ENCODE measurements at places on chromosomes 5 and 9.

DNA sequence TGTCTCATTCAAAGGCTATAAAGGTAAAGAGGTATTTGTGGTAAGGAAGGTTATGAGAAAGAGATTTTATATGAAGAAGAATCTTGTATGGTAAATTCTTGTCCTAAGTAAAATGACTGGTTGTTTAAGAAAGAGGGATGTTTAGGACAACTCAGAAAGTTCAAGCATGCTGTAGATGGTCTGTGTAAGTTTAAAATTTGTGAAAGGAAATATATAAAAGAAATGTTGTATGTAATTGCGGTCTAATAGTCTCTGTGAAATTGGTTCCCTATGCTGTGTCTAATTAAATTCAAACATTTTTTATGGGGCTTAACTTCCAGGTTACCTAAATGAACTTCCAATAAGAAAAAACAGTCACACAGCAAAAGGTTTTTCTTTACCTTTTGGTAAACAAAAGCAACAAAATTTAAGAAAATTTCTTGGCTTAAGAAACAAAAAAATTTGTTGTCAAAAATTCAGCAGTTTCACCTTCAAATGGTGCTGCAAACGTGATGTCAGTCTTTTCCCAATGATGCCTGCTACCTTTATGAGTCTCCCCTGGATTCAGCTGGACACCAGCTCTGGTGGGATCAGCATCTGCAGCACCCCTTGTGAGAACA, 83.0 kb upstream of the FCN1 start:
- no peak for DNase-seq

- no peak for DNase-seq
Observed at GRCh38 chr9:36140086-36141084, 3.9 kb downstream of the GLIPR2 start.

GRCh38 chr5:98573834-98574320, 199.6 kb upstream of the RGMB start:
- DNase-seq: no peak

DNA sequence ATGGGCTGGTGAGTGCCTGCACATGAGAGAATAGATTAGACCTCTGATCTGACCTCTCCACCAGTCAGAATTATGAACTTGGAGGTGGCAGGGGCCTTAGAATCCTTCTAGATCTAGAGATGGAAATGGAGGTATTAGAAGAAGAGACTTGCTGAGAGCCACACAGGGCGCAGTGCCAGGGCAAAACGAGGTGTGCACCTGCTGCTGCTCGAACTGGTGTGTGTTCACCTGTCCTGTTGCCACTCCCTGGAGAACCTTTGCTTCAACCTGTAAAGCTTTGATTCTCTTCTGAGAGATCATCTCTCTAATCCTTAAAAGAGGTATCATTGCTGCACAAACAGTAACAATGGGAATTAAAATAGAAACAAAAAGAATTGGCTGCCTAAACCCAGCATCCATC, 24.9 kb downstream of the FRMPD1 start:
- DNase-seq: no peak

GRCh38 chr5:122738088-122738487, 36.8 kb upstream of the SNX2 start:
- no peak for DNase-seq

- no peak for DNase-seq
Observed at GRCh38 chr5:134533115-134533815, 7.8 kb downstream of the JADE2 start.

DNA sequence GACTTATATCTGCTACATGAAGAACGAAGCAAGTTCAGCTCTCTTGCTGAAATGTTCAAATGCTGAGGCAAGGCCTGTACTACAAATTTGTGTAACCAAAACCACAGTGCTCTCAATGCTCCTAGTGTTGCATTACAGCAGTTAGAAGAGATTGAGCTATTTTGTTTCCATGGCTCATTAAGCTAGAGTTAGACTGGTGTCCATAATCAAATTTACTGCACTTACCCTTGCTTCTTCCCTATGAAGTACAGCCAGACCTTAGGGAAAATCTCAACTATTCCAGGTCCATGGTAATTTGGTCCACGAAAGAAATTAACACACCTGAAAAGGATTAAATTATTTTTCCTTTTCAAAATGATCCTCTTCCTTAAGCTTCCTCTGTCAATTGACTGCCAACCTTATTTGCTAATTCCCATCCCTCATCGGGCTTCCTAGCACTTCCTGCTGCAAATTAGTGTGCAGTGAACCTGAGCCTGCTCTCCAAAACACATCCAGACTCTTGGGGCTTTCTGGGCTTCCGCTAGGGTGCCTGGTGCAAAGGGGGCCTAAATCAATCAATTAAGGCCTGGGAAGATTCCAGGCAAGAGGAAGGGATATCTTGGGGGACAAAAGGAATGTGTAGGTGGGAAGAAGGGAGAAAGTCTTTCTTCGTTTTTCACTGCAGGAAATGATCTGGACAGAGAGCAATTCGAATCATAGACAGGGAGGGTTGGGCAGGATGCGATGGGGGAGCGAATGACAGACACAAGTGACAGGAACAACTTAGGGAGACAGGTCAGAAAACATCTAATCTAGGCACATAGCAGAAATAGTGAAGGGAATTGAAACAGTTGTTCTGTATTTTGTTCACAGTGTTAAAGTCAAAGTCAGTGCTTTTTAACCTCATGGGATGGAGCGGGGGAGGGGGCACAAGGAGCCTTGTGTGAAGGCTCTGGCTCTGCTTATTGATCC, 542.4 kb downstream of the RAB3C start:
- DNase-seq: no peak

- DNase-seq: no peak
Observed at GRCh38 chr5:133200256-133200655, 148.4 kb downstream of the HSPA4 start.

GRCh38 chr9:126379661-126380360, 53.2 kb downstream of the MVB12B start:
- DNase-seq: no peak

DNA sequence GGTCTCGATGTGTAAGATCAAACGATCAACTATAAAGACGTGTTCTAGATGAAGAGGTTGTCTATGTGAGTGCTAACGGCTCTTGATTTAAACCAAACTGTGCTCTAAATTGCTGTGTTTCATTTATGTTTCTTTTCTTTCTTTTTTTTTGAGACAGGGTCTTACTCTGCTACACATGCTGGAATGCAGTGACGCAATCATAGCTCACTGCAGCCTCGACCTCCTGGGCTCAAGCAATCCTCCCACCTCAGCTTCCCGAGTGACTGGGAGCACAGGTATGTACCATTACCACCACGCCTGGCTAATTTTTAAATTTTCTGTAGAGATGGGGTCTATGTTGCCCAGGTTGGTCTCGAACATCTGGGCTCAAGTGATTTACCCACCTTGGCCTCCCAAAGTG, 24.0 kb upstream of the RNF130 start:
- DNase-seq: no peak

DNA sequence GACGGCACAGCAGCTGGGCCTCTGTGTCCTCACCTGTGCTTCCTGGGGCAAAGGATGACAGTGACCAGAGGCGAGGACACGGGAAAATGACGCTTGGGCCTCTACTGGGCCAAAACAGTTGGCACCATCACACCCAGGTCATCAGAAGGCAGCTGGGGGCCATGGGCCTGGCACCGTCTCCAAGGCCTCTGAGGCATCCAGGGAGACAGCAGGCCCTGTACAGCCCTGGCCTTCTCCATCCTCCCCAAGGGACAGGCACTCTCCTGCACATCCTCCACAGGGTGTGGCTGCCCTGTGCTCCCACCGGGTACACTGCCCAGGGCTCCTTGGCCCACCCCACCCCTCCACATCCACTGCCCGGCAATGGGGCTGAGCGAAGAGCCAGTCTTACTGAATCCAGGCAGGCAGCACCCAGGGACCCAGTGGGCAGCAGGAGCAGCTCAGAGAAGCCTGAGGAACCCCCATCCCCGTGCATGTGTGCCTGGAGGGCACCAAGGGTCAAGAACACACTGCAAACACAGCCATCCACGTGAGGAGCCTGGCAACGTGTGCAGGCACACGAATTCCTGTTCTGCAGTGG, 4.0 kb downstream of the LPCAT1 start:
- no peak for DNase-seq

Measured in GM13977 (cell line).